ENCODE measurements at places on chromosomes 11 and 22.
A peak's percentile ranks its signal among the peaks of the same experiment; 100 is the strongest.

GRCh38 chr11:68311160-68312116, 953 bp upstream of the LRP5 start:
- peaks cover 42% of the 10 kb centered on the region for H3K4me1 ChIP-seq
- DNase-seq: no peak
- peak overlapping the region; percentile 73 for H3K4me3 ChIP-seq

- no peaks in the 10 kb centered on the region for H3K27me3 ChIP-seq
- no peak overlapping the region for H3K4me3 ChIP-seq
- no peak for DNase-seq
- H3K36me3 ChIP-seq: no peaks in the 10 kb centered on the region
- H3K27ac ChIP-seq: no peak overlapping the region
These were observed 321.1 kb downstream of the NELL1 start for GRCh38 chr11:20990447-20990846.

DNA sequence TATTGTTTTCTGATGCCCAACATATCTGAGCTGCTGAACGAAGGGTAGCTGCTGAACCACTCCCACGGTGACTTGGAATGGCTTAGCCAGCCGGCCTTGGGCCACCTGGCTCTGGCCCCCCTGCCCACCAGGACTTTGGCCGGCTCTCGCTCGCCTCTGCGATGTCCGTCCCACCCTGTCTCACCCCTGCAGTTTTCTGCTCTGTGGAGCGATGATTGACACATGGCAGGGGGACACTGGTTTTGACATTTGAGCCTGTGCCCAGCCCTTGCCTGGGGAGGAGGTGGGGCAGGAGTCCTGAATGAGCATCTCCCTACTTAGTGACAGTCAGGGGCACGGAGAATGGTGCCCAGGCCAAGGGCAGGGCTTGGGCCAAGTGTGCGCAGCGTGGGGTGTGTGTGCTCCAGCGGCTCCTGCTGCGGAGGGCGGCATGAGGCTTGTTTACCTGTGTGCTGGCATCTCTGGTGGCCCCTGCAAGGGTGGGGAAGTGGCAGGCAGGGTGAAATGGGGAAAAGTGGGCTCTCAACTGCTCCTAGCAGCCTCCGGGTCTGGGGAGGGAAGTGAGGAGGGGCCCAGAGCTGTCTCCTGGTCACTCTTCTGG, 15.7 kb upstream of the CDKN1C start:
- peak; percentile 67 for DNase-seq
- no peaks in the 10 kb centered on the region for H3K36me3 ChIP-seq
- peak overlapping the region; percentile 94 for H3K27ac ChIP-seq
- H3K4me3 ChIP-seq: peak overlapping the region; percentile 66
- H3K4me1 ChIP-seq: peaks cover 60% of the 10 kb centered on the region

DNA sequence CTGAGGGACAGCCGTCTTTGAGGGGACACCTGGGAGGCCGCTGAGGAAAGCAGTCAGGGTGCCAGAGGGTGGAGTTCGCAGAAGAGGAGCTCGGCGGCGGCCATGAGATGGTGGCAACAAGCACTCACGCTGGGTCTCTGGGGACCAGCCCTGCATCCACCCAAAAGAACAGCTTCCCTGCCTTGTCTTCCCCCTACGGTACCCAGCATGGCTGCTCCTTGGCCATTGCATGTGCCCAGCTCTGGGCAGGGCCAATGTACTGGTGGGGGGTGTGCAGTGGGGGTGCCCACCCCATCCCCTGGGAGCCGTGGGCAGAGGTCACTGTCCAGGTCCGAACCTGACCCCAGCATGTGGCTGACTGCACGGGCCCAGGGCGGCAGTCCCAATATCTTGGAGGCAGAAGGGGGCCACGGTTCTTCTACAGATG, 42.3 kb downstream of the OSBPL5 start:
- no peaks in the 10 kb centered on the region for H3K27me3 ChIP-seq
- no peak overlapping the region for H3K27ac ChIP-seq
- peaks cover 45% of the 10 kb centered on the region for H3K36me3 ChIP-seq
- peaks cover 47% of the 10 kb centered on the region for H3K4me1 ChIP-seq
- DNase-seq: no peak

GRCh38 chr22:21982338-21982965, at the start of gene TOP3B:
Gene TOP3B, minus strand, starts transcription at chr22:21982787. Its CDS starts 7,078 bp downstream, at chr22:21975709.
- H3K4me3 ChIP-seq: peak within 1 kb of the TSS; percentile 81
- H3K4me1 ChIP-seq: peaks cover 33% of the 10 kb centered on the region
- peak; percentile 88 for DNase-seq
- H3K36me3 ChIP-seq: no peaks in the 10 kb centered on the region

GRCh38 chr11:46492532-46492931, 101.0 kb upstream of the CHRM4 start:
- H3K36me3 ChIP-seq: no peaks in the 10 kb centered on the region
- H3K4me1 ChIP-seq: peaks cover 10% of the 10 kb centered on the region
- H3K4me3 ChIP-seq: no peak overlapping the region
- no peaks in the 10 kb centered on the region for H3K27me3 ChIP-seq

DNA sequence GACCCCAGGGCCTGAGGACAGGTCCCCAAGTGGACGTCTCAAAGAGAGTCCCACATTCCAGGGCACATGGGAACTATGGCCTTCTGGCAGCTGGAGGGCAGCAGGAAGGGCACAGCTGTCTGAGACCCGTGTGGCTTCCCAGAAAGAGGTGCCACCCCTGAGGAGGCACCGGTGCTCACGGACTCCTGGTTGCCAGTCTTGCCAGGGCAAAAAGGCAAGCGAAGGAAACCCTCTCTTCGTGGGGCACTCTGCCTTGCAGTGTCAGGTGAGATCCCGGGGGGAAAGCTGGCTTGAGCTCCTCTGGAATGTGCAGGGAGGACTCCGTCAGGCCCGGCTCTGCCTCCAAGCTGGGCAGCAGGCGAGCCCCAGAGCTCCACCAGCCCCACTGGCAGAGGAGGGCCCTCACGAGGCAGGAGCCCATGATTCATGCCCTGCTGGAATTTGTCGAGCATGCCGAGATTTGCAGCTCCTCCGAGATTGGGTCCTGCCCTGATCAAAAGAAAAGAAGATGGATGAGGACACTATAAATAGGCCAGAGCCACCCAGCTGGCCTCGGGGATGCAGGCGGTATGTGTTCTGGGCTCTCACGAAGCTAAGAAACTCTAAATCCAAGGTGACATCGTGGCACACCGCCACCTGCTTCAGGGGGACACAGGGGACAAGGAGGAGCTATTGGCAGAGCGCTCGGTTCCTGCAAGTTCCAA, 9.9 kb upstream of the CELSR1 start:
- H3K27me3 ChIP-seq: no peaks in the 10 kb centered on the region
- H3K4me1 ChIP-seq: peaks cover 31% of the 10 kb centered on the region
- DNase-seq: peak; percentile 72
- no peak overlapping the region for H3K4me3 ChIP-seq
- H3K36me3 ChIP-seq: no peaks in the 10 kb centered on the region

- H3K4me1 ChIP-seq: peaks cover 14% of the 10 kb centered on the region
- H3K36me3 ChIP-seq: peaks cover 40% of the 10 kb centered on the region
- H3K27ac ChIP-seq: peak overlapping the region; percentile 99
- H3K27me3 ChIP-seq: no peaks in the 10 kb centered on the region
These were observed 3.9 kb downstream of the MALAT1 start for GRCh38 chr11:65502555-65503367.

GRCh38 chr22:44147008-44147645, 33.6 kb upstream of the PARVG start:
- no peaks in the 10 kb centered on the region for H3K4me1 ChIP-seq
- H3K4me3 ChIP-seq: no peak overlapping the region
- no peak overlapping the region for H3K27ac ChIP-seq
- peaks cover 4% of the 10 kb centered on the region for H3K36me3 ChIP-seq
- no peak for DNase-seq

- no peaks in the 10 kb centered on the region for H3K27me3 ChIP-seq
- H3K4me1 ChIP-seq: no peaks in the 10 kb centered on the region
- no peak overlapping the region for H3K27ac ChIP-seq
- no peak overlapping the region for H3K4me3 ChIP-seq
These were observed 13.2 kb upstream of the DNAJB7 start for GRCh38 chr22:40875111-40875510.

- peaks cover 20% of the 10 kb centered on the region for H3K27me3 ChIP-seq
- DNase-seq: peak; percentile 40
- H3K36me3 ChIP-seq: no peaks in the 10 kb centered on the region
- peaks cover 24% of the 10 kb centered on the region for H3K4me1 ChIP-seq
- H3K27ac ChIP-seq: no peak overlapping the region
- peak overlapping the region; percentile 38 for H3K4me3 ChIP-seq
These were observed 17.7 kb downstream of the CDKN1C start for GRCh38 chr11:2867722-2868505.

DNA sequence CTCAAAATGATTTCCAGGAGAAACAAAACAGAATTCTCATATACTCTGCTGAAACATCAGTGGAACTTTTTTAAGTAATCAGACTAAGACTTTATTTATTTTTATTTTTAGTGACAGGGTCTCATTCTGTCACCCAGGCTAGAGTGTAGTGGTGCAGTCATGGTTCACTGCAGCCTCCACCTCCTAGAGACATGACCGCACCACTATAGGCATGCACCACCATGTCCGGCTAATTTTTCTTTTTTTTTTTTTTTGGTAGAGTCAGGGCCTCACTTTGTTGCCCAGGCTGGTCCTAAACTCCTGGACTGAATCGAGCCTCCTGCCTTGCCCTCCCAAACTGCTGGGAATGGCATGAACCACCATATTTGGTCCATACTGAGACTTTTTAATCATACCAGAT, 42.9 kb downstream of the PRDM10 start:
- no peaks in the 10 kb centered on the region for H3K36me3 ChIP-seq
- no peaks in the 10 kb centered on the region for H3K27me3 ChIP-seq
- no peak overlapping the region for H3K4me3 ChIP-seq
- DNase-seq: no peak

- no peak overlapping the region for H3K27ac ChIP-seq
- no peaks in the 10 kb centered on the region for H3K27me3 ChIP-seq
- H3K4me1 ChIP-seq: peaks cover 13% of the 10 kb centered on the region
These were observed 98.6 kb upstream of the SYT13 start for GRCh38 chr11:45384711-45385241.

DNA sequence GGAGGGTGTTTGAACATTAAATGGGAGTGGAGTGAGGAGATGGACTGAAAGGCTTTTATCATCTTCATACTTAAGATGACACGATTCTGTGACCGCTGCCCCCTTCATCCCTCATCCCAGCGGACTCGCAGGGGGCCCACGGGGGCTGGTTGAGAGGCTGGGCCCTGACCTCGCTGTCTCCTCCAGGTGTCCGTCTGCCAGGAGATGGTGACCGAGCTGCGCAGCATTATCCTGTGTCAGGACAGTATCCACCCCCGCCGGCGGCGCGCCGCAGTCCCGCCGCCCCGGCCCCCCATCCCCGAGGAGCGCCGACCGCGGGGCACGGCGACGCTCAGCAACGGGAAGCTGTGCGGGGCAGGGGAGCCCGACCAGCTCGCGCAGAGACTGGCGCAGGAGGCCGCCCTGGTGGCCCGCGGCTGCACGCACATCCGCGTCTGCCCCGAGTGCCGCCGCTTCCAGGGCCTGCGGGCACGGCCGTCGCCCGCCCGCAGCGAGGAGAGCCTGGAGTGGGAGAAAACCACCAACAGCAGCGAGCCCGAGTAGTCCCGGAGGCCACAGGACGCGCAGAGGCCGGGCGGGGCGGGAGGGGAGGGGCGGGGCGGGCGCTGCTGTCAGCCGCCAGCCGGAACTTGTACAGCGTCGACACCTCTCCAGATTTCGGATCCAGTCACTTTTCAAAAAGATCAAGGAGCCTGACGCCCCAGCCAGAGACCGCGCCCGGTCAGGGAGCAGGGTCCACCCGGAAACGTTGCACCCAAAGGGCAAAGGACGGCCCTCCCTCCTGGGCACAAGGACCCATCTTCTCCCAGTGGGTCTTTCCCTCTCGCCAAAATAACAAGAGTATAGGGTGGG, 38.0 kb upstream of the TBCEL start:
- peaks cover 6% of the 10 kb centered on the region for H3K27me3 ChIP-seq
- H3K4me3 ChIP-seq: peak overlapping the region; percentile 46
- DNase-seq: peak; percentile 69
- H3K4me1 ChIP-seq: peaks cover 5% of the 10 kb centered on the region
- H3K27ac ChIP-seq: no peak overlapping the region
- no peaks in the 10 kb centered on the region for H3K36me3 ChIP-seq

DNA sequence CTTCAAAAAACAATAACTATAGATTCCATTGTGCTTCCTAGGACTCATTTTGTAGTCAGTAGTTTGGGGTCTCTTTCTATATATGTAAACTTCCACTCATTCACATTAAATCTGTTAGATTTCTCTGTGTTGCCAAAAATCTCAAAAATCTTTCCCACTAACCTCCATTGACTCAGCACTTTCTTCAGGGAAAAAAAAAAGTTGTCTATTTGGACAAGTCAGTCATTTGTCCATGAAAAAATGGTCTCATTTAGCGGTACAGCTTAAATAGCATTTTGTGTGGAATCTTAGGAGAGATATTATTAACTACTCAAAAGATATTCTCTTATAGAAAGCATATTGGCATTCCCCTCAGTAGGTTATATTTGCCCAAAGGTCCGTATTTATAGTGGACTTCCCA, 81.9 kb downstream of the PPP2R1B start:
- H3K27me3 ChIP-seq: no peaks in the 10 kb centered on the region
- no peak overlapping the region for H3K27ac ChIP-seq
- peaks cover 4% of the 10 kb centered on the region for H3K36me3 ChIP-seq
- no peaks in the 10 kb centered on the region for H3K4me1 ChIP-seq
- DNase-seq: no peak

- H3K27me3 ChIP-seq: no peaks in the 10 kb centered on the region
- no peak overlapping the region for H3K4me3 ChIP-seq
These were observed 9.3 kb upstream of the FCHSD2 start for GRCh38 chr11:73151416-73151815.

DNA sequence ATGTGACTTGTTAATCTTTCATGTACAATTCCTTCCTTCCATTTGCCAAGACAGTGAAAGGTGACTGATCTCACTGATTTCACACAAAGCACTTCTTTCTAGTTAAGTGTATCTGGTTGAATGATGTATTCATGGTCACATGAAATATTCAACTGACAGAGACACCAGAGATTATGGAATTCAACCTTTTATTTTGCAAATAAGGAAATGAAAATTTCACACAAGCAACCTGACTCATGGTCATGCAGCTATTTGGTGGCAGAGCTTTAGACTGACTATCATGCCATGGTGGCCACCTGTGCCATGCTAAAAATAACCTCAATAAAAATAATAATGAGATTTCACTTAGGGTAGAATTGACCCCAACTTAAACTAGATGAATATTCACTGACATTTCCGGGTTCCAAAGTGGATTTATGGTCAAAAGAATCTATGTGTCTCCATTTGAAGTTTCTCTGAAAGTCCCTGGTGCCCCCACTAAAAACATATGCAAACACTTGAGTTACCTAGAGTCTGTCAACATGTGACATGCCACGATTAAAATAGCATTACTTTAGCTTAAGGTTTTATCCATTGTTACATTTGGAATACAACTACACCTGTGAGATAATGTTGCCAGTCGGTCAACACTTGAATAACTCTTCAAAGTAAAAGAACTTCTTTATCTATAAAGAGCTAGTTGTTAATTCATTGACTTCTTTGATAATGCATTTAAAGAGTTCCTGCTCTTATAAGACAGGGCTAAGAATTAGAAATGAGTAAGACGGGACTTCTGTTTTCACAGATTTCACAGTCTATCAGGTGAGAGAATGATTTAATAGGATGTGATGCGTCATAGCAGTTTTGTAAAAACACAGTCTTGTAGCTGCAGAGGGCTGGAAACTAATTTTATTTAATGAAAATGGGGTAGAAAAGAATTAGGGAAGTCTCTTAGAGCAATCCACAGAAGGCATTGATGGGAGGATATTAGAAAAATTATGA, 94.6 kb upstream of the OR9G4 start:
- DNase-seq: no peak
- H3K36me3 ChIP-seq: no peaks in the 10 kb centered on the region
- H3K27ac ChIP-seq: no peak overlapping the region
- no peaks in the 10 kb centered on the region for H3K27me3 ChIP-seq
- peaks cover 15% of the 10 kb centered on the region for H3K4me1 ChIP-seq
